Epithelial cell of proximal tubule (primary cell): ENCODE measurements at places on chromosomes 3 and 15.

DNA sequence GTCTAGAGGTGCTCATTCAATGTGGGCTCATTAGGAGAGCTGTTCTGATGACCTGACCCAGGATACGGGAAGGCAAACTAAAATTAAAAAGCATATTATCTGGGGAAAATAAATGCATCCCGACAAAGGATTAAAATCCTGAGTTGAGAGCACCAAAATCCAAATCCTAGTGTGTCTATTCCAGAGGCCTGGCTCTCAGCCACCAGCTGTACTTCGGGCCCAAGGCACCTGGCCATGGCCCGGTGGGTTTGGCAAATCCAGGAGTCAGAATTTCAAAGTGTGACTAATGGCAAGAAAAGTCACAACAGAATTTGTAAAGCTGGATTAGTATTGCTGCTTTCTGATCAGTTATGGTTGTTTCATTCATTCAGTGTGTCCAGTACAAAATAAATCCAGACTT, 2.6 kb upstream of the LYSMD4 start:
- no peak for DNase-seq

DNA sequence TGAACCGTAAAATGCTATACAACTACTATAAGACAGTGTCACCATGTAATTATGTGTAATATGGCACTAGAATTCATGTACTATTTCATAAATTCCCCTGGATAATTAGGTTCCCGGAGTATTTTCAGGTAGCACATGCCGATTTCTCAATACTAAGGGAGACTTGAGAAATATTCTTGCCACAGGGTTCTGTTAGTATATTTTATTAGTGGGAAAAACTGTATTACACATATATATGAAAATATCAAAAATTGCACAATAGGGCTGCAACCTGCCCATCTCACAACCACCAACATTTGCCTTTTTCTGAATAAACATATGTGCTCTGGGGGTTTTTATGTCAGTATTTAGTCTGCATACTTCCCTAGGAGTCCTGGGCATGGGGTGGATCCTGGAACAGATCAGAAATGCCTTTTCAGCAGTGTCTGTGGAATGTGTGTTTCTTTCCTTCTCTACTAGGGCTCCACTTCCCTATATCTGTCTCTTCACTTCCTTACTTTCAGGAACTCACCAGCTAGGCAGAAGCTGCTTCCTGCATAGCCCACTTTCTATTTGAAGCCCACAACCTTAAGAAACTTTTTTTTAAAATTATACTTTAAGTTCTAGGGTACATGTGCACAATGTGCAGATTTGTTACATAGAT, 87.5 kb downstream of the RPL39L start:
- no peak for DNase-seq

DNA sequence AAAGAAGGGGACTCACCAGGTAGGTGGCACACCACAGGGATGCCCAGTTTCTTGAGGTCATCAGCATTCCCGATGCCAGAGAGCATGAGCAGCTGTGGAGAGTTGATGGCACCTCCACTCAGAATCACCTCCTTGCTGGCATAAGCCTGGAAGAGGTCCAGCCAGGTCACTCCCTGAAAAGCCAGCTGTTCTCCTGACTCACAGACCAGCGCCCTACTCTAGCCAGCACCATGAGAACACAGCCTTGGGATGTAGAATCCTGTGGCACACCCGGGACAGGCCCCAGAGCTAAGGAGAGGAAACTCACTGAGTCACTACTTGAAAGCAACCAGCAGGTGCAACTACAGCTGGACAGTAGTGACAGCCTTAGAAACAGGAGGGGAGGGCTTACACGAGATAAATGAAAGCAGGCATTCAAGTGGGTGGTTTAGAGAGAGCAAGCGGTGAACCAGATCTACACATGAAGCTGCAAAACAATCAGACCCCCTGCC, 24.5 kb downstream of the CHDH start:
- no peak for DNase-seq

DNA sequence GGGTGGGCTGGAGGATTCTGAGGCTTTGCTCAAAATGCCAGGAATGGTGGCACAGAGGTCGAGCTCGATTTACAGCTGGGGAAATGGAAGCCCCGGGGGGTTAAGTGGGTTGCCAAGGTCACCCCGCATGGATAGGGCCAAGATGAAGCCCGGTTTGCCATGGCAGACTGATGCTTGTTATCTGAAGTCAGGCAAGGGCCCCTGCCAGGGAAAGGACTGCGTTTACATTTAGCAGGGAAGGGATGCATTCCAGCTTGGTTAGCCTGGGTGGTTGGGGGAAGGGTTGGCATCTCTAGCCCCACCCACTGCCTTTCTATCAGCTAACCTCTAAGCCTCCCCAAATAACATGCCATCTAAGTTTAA, 79.0 kb downstream of the RPLP1 start:
- DNase-seq, result no peak

GRCh38 chr15:85444122-85444745, 63.8 kb downstream of the AKAP13 start:
- DNase-seq, result no peak

DNA sequence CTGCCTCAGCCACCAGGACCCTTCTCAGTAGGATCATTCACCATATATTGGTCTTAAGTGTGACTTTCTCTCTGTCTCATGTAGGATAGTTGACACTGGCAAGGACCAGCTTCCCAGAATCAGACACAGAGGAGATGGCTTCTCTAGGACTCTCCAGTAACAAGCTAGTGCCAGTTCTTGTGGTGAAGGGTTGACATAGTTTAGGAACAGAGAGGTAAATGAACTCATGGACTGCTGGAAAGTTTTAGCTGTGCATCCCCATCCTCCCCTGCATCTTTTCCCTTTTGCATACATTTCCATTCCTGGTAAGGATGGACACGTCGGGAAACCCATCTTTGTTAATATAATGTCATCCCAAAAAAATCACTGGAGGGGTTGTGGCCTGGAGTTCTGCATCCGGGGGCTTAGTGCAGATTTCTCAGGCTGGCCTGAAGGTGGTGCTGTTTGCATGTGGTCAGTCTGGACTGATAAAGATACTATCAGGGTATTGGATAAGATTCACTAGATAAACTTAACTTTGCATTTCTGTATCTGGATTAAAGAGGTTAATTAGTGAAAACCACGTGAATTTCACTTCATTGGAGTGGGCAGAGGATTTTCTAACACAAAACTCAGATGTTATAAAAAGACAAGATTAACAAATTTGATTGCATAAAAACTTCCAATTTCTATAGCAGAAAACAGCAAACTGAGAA, 110.8 kb downstream of the TBC1D2B start:
- no peak for DNase-seq

- DNase-seq, result no peak
Measured at GRCh38 chr3:136008221-136008620, 42.7 kb downstream of the PPP2R3A start.

GRCh38 chr3:150286390-150287147, 121.5 kb upstream of the TSC22D2 start:
- no peak for DNase-seq

DNA sequence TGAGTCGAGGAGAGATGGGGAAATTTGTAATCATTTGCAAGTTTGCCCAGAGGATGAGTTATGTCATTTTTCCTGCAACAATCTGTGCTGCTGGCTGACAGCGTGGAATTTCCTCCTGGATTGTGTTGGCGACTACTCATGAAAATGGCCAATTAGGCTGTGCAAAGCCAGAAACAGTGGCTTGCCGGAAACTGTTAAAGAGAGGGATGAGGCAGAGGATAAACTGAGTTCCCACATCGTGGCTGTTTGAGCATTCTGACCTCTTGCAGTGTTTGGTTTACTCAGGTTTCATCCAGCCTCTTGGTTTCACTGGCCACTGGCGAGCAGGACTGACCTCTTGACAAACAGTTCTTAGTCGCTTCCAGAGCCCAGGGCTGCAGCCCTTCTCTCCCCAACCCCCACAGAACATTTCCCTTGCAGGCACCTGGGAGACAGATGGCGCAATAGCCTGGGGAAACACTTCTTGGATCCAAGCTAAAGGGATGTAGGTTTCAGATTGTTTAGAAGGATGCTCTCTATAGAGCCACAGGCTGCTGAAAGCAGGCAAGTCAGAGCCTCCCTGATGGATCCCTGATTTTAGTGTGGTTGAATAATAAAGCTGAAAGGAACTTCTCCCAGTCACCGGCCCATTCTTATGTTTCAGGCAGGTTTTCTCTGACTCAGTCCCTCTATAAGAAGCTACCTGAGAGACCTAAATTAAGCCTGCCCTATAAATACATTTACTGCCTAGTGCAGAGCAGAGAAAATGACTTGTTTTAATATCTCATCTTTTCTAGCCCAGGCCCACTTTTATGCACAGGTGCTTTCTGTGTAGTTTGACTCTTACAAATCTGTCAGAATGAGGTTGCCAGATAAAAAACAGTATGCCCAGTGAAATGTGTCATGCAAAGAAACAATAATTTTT, 92.8 kb upstream of the UBE2E1 start:
- peak; percentile 53 for DNase-seq

DNA sequence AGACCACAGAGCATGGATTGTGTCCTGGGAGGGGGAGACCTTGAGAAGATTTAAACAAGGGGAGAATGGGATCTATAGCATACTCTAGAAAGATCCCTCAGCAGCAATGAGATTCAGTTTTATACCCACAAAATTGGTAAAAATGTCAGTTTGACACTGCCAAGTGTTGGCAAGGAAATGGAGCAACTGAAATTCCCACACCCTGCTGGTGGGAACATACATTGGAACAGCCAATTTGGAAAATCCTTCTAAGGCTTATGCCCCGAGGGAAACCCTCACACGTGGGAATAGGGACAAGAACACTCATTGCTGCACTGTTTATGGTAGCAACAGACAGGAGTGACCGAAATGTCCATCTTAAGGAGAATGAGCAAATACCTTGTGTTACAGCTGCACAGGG, 5.0 kb upstream of the DNAJB8 start:
- DNase-seq, result no peak

- no peak for DNase-seq
Measured at GRCh38 chr15:68543165-68544008, 35.4 kb upstream of the CORO2B start.

GRCh38 chr3:58307639-58308215, 1.4 kb downstream of the HTD2 start:
- no peak for DNase-seq

GRCh38 chr3:44555723-44556122, 730 bp downstream of the ZKSCAN7 start:
- no peak for DNase-seq
